ENCODE measurements at places on chromosomes 7 and 10.
A peak's percentile ranks its signal among the peaks of the same experiment; 100 is the strongest.

GRCh38 chr7:73366990-73367389 lies 39.0 kb downstream of the FKBP6 start:
- no peak for DNase-seq

DNA sequence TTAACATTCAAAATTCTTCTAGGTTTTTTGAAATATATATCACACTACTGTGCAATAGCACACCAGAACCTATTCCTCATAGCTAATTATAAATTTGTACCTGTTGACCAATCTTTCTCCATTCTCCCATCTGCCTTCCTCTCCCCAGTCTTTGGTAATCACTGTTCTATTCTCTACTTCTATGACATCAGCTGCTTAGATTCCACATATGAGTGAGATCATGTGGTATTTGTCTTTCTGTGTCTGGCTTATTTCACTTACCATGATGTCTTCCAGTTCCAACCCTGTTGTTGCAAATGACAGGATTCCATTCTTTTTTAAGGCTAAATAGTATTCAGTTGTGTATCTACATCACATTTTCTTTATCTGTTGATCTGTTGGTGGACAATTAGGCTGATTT lies 54.4 kb upstream of the CCDC6 start:
- no peak for DNase-seq

- DNase-seq, result no peak
Measured at GRCh38 chr10:3902809-3903410, 117.9 kb upstream of the KLF6 start.

- DNase-seq, result no peak
Measured at GRCh38 chr10:8758029-8758428, 703.5 kb downstream of the GATA3 start.

GRCh38 chr10:1735562-1735961 lies 1.8 kb downstream of the ADARB2 start:
- DNase-seq, result peak; percentile 16

DNA sequence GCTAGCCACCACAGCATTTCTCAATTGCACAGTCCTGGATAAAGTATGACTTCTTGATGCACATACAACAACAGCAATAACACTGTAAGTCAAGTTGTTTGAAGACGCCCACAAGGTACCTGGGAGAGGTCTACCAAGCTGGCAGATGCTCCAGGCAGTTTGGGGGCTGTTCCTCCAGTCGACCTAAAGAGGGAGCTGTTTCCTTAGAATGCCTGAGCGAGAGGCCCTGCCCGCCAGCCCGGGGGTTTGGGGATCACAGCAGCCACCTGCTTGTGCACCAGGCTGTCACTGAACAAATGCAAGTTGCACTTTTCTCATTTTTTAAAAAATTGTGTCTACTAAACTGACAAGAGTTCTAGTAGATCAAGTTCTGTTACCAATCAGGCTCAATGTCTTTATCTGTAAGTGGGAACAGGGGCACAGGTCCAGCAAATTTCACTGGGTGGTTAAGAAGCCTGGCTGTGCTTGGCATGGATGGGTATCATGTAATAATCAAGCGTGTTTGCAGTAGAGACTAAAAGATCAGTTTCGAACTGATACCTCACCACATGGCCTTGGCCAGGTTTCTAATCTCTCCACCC lies 193.8 kb upstream of the ADO start:
- DNase-seq, result peak; percentile 57

DNA sequence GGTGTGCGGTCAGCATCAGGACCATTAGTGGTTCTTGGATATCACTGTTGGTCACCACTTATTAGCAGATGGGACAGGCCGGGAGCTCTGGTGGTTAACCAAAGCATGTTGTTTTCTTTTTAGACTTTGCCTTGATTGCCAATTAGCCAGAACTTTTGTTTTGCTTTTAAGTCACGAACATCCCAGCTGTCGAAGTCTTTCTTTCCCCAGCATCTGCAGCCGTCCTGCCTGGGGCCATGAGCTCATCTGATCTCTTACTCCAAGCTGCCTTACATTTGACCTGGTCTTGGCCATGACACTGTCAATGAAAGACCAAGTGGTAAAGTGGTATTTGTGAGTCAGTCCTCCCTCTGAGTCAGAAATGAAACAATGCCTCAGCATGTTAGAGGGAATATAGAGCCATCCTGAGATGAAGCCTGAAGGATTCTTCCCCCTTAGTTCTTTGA lies 53.9 kb upstream of the CREB5 start:
- DNase-seq, result no peak

DNA sequence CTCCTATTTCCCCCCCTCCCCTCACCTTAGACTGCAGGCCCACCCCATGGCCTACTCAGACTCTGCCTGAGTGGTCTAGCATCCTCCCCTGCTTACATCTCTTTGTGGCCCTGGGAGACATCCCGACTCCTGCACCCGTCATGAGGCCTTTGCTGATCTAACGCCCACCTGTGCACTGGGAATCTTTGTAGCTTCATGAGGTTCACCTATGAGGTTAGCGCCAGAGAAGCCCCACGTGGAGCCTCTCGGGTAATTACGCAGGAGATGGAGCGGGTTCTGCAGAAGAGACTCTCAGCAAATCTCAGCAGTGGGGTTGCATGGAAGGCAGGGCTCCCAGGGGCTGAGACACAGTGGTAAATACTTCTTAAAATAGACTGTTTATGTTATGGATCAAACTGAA lies 43.5 kb upstream of the HSPA12A start:
- DNase-seq, result no peak

DNA sequence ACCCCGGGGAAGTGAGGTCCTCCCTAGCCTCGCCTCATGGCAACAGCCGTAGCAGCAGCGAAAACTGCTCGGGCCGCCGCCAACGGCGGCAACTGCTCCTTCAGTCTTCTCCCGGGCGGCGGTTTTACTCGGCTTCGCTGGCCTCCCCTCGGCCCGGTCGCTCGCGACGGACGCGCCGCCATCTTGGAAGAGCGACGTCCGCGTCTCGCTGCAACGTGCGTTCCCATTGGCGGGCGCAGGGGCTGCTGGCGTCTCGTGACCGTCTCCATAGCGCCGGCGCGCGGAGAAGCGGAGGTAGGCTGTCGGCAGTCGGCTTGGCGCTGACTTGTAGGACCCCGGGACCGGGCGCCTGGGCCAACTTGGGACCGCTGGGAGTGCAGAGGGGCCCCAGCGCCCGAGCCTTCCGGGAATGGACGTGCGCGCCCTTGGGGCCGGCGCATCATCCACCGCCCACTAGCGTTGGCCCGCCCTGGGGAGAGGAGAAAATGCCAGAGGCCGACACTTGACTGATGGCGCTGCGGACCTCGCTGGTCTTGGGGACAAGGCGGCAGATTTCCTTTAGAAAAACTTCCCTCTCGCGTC lies at the start of gene SNX13:
Gene SNX13 (minus strand): TSS at position 193 of the 582 bp plus-strand sequence. CDS start 199 bp downstream, outside the sequence.
- DNase-seq, result peak; percentile 86

DNA sequence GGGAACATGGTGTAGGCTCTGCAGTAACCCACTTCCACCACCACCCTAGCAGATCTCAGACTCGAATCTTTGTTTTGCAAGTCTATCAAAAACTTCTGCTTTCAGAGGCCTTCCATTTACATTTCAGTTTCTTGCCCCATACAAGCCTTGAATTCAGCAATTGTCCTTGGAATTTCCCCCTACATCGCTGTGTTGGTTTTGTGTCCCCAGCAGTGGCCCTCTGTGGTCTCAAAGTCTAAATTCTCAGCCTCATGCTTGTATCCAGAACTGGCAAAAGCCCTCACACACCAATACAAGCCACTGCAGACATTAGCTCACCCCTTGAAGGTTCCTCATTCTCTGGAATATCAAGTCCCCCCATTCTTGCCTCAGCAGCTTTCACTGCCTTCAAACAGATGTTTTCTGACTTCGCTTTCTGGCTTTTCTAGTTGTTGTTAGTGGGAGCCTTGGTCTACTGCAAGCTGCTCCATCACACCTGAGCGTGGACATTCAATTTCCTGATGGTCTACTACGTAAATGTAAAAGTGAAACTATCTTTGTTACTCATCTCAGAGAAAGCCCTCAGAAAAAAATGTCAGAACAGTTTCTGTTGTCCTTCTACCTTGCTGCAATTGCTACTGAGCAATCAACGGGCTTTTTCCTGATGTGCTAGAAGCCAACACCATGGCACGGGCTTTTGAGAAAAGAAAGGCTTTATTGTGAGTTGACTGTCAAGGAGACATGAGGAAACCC lies 1.8 kb upstream of the NUB1 start:
- DNase-seq, result peak; percentile 92

DNA sequence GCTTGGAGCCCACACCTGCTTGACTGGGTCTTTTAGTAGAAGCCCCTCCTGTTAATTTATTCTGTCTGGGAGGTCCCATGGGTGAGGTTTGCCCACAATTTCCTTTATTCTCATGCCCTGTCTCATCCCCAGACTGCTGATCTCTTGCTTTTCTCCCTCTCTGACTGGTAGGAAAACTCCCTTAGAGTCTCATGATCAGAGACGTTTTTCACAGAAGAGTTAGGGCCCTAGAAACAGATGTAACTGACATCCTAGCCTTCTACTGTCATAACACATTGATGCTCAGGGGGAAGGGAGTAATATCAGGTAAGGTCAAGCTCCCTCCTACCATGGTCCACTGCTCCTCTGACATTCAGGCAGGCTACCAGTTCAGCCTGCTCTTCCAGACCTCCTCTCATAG lies 43.7 kb upstream of the WASL start:
- no peak for DNase-seq

GRCh38 chr7:131012477-131013031 lies 278.5 kb upstream of the KLF14 start:
- no peak for DNase-seq

- DNase-seq, result no peak
Measured at GRCh38 chr10:123634221-123634620, 31.9 kb upstream of the GPR26 start.

GRCh38 chr7:128831994-128832879 lies 2.0 kb downstream of the FLNC start:
- no peak for DNase-seq

GRCh38 chr7:133662830-133663229 lies 410.0 kb downstream of the EXOC4 start:
- DNase-seq, result no peak

DNA sequence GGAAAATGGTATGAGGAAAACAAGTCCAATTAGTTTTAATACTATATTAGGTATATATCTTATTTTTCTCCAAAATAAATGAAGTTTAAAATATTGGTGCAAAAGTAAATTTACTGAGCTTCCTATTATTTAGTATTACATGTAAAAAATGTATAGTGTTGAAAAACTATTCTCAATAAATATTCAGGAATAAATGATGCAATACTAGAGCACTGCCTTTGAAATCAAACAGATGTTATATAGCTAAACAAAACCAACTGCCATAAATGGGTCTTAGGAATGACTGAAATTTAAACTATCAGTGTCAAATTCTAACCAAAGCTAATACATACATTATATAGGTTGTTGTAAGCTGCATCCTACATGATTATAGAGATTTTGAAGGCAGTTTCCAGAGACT lies 1434.0 kb upstream of the LRRTM3 start:
- no peak for DNase-seq

DNA sequence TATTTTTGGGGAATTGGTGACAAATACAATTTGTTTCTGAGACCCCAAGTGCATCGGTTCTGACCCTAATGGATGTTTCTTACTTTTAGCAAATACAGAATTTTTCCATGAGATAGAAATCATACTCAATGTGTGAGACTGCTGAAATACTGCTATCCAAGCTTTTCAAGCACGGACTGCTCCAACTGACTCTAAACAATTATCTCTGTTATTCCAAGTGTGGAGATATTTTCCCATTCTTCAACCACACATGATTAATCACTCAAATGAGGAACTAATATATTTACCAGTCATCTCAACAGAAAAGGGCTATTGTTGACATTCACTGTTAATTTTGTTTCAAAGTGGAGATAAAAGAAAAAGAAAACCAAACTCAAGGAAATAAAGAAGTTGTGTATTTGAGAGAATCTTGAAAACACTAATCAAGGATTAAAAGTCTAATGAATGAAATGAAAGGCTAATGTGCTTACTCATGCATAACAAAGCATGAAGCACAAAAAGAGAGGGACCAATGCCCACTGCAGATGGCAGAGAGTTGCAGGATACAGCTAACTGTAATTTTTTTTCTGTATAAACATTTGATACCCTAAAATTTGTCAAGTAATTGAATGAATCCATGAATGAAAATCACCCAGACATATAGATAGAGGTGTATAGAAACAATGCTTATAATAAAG lies 423.6 kb downstream of the DGKB start:
- no peak for DNase-seq

DNA sequence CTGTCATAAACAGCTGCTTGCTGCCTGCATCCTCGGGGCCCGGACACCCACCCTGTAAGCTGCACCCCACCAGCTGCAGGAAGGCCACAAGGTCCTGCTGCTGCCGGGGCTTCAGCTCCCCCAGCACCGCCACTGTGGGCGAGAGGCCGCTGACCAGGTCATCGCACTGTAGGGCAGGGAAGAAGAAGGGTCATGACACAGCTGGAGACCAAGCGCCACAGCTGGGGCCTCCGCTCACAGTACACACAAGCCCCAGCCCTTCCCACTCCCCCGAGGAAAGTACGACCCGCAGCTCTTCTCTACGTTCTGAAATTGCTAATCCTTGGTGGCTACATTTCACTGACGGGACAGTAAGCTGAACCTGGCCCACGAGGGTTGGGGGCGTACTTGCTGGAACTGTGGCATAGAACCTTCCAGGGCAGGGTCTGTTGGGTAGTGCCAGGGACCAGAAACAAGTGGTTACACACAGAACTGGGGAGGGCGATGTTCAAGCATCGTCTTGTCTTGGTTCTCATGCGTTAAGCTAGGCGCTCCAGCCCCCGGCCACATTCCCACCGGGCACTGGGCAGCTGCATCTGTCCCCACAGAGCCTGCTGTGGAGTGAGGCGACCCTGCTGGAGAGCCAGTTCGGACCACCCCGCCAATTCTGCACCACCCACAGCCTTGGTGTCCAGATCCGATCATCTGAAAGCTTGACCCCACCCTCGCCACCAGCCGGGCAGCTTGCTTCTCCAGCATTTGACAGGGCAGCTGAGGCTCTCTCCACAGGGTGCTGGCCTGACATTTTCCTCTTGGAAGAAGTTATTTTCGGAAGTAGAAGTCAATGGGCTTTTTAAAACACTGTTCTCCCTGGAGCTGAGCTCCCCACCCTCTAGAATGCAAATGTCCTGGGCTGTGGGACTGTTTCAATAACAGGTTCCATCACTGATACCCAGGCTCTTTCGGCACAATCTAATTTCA lies 50.8 kb downstream of the GSDME start:
- DNase-seq, result no peak

DNA sequence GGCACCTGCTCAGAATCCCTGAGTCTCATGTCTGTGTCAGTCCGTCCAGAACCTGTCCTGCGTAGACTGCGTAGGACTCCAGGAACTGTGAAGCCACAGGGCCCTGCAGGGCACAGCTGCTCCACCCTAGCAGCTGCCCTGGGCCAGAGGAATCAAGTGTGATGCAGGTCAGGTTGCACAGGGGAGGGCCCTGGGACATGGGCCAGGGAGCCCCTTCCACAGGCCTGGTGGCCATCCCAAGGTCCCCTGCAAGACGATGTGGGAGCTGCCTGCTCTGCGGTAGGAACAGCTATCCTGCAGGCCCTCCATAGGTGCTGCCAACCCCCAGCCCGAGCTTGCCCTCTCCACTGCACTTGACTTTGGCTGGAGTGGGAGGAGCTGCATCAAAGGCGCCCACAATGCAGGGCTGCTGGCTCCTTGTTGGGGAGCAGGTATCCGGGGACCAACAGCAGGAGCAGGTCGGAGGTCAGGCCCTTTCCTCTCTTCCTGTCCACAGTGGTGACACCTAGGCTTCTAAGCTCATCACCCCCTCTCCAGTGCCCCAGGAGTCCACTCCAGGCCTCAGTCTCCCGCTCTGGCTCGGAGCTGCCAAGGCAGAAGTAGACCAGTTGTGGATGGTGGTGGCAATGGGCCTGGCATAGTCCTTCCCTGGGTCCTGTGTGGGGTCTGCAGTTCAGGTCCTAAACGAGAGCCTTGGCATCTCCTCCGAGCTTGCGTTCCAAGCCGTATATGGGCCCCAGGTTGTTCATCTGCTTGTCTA lies 149.1 kb downstream of the MAPK8 start:
- DNase-seq, result no peak

Measured in MV-4-11 (cell line).